ENCODE measurements at places on chromosomes 3 and 15.

GRCh38 chr3:16884748-16885592, at the start of gene PLCL2:
Gene PLCL2 (plus strand): TSS chr3:16884955. CDS start chr3:16885040, 85 bp downstream.
- peak; percentile 72 for DNase-seq

DNA sequence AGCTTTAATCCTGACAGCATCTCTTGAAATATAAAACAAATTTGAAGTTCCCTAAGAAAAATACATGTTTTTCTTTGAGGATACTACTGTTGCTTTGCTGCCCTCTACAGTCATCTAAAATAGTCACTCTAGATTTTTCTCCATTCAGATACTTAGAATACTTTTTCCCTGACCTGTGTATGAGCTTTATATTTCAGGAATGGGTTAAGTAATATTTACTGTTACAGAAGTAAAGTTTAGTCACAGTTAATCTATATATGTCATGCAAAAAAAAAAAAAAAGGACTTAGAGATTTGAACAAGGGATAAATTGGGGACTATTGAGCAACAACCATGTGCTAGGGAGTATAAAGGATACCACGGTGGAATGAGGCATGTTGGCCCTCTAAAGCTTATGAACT, 8.8 kb downstream of the NECTIN3 start:
- no peak for DNase-seq

DNA sequence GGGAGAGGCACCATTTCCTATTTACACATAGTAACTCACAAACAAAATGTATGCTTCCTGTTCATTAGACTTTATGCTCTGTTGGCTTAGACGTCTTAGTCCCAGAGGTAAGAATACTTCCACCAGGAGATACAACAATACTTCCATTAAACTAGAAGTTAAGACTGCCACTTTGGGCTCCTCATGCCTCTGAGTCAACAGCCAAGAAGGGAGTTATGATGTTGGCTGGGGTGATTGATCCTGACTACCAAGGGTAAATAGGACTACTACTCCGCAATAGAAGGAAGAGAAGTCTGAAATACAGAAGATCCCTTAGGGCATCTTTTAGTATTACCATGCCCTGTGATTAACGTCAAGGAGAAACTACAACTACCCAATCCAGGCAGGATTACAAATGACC, 43.5 kb upstream of the ABI3BP start:
- no peak for DNase-seq

DNA sequence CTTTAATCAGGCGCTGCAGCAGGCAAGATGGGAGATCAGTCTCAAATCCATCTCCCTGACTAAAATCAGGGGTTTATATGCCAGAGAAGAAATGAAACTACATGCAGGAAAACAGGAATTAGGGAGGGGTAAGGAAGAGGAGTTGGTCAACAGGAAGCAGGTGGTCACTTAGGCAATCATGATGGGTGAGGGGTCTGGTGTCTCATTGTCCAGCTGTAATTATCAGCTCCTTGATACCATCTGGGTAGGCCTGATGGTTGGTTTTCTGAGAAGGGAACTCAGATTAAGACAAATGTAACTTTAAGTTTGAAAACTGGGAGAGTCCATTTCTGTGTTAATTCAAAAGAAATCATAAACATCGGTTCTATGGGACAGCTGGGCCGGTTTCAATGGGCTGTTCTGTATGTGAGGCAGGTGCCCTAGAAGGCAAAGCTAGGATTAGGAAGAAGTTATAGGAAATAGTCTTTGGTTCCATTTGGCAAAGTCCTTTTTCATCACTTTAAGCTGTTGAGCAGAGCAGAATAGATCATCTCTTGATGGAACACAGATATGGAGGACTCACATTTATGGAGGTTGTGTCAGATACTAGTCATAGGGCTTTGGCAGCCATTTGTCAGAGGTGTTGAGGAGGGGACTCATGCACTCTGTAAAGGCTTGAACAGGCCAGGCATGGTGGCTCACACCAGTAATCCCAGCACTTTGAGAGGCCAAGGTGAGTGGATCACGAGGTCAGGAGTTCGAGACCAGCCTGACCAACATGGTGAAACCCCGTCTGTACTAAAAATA, 149.4 kb downstream of the VGLL4 start:
- no peak for DNase-seq

GRCh38 chr3:194089357-194090177, 46.4 kb upstream of the HES1 start:
- peak; percentile 39 for DNase-seq

DNA sequence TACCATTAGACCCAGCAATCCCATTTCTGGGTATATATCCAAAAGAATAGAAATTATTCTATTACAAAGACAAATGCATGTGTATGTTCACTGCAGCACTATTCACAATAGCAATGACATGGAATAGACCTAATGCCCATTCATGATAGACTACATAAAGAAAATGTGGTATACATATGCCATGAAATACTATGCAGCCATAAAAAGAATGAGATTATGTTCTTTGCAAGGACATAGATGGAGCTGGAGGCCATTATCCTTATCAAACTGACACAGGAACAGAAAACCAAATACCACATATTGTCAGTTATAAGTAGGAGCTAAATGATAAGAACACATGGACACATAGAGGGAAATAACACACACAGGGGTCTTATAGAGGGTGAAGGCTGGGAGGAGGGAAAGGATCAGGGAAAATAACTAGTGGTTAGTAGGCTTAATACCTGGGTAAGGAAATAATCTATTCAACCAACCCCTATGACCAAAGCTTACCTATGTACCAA, 366.8 kb downstream of the EDEM1 start:
- no peak for DNase-seq

DNA sequence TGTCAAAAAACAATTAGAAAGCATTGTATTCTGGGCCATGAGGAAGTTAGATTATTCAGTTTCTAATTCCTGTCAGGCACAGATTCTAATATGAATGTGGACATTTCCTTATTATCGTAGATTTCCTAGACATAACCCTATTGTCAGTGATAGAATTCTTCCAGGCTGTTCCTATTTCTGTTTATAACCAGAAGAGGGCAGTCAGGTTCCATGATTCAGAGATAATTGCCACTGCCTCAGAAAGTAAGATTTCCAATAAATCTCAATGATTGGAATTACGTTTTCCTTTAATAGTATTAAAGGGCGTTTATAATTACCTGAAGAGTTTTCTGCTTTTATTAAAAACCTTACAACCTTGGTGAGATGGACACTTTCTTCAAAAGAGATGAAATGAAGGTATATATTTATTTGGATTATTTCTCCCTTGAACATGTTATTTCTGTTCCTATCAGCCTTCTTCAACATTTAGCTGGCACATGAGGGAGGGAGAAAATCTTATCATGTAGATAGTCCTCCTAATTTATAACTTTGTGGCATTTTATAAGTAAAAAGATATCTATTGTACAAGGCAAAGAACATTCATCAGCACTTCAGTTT, 439.2 kb downstream of the MCTP2 start:
- DNase-seq: no peak

GRCh38 chr3:170132335-170132734, 49.2 kb downstream of the PHC3 start:
- peak; percentile 36 for DNase-seq

DNA sequence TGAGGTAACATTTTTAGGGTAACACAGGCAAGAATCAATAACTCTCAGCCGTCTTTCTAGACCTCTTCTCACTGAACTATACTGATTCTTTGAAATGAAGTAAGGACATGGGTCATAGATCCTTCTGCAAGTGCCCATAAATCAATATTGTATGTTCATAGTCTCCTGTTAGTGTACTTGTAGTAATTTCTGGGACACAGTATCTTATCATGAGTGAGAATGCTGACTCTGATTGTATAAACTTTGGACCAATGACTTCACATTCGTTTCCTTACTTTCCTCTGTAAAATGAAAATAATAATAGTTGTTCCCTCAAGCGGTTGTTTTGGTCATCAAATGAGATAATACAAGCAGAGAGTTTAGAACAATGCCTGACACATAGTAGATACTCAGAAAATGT, 777.1 kb upstream of the GOLIM4 start:
- DNase-seq: no peak

DNA sequence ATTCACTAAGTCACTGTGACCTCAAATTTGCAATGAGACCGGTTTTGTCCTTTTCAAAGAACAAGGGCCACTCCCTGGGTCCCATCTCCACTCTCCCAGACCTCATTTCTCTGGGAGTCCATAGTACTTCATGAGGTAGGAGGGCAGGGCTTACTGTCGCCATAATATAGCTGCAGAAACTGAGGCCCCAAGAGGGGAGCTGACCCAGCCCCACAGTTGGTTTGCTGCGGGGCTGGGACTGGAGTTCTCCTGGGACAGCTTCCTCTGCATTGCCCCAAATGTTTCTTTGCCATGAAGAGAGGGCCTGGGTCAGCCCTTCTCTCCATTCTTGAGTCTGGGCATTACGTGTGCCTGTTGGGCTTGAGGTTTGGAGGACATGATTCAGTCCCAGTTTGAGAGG, 60.1 kb downstream of the ITGA11 start:
- DNase-seq: no peak

GRCh38 chr3:65449841-65450428, 588.8 kb downstream of the MAGI1 start:
- DNase-seq: no peak

GRCh38 chr3:88307666-88308065, 157.9 kb downstream of the C3orf38 start:
- DNase-seq: no peak
